ENCODE measurements at places on chromosomes 2 and 18. TPM values are rescaled to one million over a fixed set of nuclear protein-coding genes. Genes with fewer than 3 reads are reported as not detected.

DNA sequence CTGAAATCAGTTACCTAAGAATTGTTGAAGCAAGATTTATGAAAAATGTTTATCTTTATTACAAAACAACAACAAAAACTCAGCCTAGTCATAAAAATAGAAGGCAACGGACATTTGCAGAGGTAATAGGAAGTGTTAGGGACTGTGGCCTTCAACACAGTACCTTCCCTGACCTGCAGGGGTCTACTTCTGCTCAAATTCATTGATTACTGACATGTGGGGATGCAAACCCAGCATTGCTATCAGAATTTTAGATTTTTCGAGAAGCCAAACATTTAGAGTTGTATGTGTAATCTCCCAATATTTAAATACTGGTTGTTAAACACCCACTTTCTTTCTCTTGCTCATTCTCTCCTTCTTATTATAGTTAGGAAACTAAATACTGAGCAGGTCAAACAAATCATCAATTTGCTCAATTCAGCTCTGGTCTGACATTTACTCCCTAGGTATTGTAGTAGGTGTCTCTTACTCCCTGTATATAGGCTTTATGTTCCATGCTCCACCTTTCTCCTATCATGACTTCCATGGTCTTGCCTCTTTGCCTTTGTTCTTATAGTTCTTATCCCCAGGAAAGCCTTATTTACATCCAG is 198.5 kb downstream of the UBE2E3 start:
- no peak for DNase-seq

DNA sequence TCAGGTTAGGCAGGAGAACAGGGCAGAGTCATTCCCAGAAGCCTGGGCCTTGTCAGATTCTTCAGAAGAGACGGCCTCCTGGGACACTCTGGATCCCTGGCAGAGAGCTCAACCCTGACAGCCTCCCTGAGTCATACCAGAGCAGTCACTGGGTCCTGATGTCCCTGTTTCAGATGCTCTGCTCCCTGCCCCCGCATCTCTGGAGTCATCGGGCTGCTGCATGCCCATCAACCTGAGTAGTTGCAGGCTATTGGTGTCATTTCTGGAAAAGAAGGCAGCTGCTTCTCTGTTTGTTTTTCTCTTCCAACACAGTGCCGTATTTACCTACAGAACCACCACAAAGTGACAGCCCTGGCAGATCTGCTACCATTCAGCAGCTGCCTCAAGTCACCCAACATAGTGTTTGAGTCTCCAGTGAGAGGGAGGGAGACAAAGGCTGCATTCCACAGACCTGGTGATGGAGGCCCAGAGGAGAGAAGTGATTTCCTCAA is 145.1 kb downstream of the B3GNT2 start:
- DNase-seq, result no peak

Gene MEP1B
- not detected for total RNA-seq

GRCh38 chr2:230537531-230537976 is 121.6 kb downstream of the SP100 start:
- no peak for DNase-seq

DNA sequence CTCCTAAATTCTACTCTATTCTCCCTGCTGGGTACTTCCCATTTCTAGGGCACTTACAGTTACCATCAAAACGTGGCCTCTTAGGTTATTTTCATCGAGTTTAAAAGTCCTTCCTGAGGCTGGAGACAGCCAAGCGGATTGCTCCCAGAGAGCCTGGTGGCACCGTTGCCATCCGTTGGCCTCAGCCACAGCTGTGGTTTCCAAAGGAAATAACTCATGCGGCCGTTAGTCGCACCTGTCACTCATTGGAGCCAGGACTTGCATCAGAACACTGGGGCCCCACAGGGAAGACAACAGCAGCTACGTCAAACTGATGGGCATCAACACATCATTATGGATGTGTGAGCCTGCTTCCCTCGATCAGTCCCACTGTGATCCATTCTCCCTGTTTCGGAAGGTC is 453.4 kb downstream of the BCL11A start:
- no peak for DNase-seq

DNA sequence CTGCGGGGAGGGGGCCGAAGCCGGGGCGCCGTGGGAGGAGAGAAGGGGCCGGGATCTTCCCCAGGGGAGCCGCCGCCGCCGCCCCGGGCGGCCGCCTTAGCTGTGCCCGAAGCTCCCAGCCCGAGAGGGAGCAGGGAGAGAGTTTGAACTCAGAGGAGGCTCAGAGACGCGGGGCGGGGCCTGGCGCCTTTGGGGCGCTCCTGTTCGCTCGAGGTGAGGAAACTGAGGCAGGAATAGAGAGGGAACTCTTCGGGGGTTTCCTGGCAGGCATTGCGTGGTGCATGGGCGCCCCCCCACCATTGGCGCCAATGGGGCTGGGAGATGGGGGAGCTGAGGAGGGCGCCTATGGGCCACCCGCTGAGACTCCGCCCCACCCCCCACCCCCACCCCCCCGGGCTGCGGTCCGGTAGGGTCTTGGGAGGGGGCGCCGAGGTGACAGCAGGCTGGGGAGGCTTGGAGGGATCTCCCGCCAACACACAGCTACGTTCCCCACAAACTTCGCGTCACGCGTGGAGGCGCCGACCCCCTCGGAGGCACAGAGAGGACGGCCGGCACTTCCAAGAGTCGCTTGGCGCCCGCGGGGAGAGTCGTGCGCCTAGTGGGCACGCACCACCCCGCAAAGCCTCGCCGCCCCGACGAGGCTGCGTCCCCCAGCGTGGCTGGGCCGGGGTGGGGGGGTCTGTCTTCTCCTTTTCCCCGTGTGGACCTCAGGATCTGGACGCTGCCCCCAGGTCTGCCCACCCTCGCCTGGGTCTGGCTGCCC is 680 bp downstream of the CTDSP1 start:
- peak; percentile 48 for DNase-seq

DNA sequence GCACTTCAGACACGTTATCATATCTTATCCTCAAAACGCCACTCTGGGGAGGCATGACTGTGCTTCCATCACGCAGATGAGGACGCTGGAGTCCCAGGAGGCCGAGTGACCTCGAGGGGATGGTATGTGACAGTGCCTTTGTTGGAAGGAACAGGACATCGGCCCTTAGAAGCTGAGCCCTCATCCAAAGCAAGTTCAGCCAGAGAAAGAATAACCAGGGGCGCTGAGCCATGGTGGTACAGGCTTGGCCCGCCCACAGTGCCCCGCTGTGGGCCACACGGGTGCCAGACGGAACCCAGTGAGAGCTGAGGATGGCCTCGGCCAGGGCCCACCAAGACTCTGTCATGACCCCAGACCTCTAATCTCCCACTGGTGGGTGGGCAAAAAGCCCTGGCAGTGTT is 31.3 kb downstream of the HS1BP3 start:
- no peak for DNase-seq

- peak; percentile 89 for DNase-seq
Observed at GRCh38 chr2:199988151-199988550, 32.8 kb downstream of the MAIP1 start.

Data from endothelial cell of umbilical vein (primary cell).